ENCODE measurements at places on chromosomes 16 and 17. TPM values are rescaled to one million over a fixed set of nuclear protein-coding genes. Genes with fewer than 3 reads are reported as not detected.

- no peak for DNase-seq
Observed at GRCh38 chr16:88055356-88055755, 104.1 kb downstream of the BANP start.

GRCh38 chr17:39094607-39095308, 56.7 kb downstream of the PLXDC1 start:
- DNase-seq, result no peak

DNA sequence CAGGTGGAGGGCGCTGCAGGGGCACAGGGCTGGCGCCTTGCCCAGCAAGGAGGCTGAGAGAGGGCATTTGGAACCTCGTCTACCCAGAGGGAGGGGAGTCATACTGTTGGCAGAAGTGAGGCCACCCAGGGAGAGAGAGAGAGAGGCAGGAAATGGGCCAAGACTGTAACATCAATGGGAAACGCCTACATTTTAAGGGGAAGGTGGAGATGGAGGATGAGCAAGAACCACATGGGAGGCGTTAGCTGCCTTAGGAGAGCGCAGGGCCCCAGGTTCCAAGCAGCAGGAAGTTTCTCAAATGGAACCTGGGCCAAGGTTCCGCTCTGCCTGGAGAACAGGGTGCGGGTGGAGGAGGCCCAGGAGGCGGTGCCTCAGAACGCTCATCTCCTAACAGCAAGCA, 2.7 kb upstream of the WFDC1 start:
- DNase-seq, result no peak

GRCh38 chr16:65268331-65268730, 146.5 kb upstream of the CDH11 start:
- DNase-seq, result no peak

DNA sequence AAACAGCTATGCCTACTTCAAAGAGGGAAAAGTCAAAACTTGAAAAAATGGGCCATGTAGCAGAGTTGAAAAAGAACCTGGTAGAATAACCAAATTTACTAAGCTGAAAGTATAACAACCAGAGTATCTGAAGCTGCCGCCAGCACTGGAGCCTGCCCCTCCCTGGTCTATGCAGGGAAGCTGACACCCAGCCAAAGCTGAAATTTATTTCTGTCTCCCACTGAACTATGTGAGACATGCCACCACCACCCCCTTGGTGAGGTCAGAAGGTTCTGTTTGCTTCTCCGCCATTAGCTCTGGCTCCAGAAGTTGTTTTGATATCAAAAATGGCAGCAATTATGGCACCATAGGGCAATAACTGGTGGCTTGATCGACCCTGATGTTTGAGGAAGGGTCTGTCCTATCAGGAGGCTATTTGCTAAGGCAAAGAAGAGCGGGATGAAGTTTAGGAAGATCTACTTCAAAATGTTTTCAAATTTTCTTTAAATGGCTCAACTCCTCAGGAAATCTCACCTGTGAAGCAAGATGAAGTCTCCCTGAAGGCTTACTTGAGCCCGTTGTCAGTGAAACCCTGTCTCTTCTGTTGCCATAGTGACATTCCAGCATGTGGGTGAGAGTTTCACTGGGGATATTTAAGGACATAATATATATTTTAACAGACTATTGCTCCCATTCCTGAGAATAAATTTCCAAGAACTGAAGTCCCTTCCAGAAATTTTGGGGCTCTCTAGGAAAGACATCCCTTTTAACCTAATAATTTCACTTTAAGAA, 122.0 kb downstream of the COPRS start:
- peak; percentile 74 for DNase-seq

GRCh38 chr16:30004424-30004776, 6.4 kb downstream of the DOC2A start:
- peak; percentile 70 for DNase-seq

- no peak for DNase-seq
Observed at GRCh38 chr16:67226295-67226803, 581 bp upstream of the TMEM208 start.

GRCh38 chr17:901191-901950, 78.2 kb downstream of the NXN start:
- no peak for DNase-seq

GRCh38 chr16:46404028-46404427, 217.2 kb downstream of the SHCBP1 start:
- DNase-seq, result no peak

DNA sequence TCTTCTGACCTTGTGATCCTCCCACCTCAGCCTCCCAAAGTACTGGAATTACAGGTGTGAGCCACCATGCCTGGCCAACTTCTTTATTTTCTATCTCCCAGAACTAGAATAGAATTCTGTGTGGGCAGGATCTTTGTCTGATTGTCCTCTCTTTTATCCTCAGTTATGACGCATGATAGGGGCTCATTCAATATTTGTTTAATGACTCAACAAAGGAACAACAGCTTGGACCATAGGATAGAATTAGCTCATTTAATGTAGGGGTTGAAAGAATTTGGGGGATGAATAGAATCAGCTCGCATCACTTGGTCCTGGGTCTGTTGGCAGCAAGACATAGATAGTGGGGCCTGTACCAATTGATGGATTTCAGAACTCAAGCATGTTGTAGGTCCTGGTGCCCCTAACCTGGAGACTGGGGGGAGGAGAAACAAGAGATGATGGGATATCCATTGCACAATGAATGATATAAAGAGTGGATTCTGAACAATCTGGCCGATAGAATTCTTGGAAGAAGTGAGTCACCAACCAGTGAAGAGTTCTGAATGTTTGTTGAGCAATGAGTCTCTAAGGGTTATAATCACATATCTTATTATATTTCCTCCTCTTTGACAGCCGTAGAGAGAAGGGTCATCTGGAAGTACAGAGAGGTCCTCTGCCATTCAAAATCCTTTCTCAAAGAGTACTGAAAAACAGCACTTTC, 250.2 kb downstream of the HS3ST4 start:
- DNase-seq, result no peak

GRCh38 chr17:40916366-40916765, 21.1 kb downstream of the KRT23 start:
- DNase-seq, result no peak

GRCh38 chr16:1669698-1670097, 8.4 kb upstream of the JPT2 start:
- DNase-seq, result no peak

- DNase-seq, result no peak
Observed at GRCh38 chr16:6571044-6571443, 761.6 kb upstream of the RBFOX1 start.

DNA sequence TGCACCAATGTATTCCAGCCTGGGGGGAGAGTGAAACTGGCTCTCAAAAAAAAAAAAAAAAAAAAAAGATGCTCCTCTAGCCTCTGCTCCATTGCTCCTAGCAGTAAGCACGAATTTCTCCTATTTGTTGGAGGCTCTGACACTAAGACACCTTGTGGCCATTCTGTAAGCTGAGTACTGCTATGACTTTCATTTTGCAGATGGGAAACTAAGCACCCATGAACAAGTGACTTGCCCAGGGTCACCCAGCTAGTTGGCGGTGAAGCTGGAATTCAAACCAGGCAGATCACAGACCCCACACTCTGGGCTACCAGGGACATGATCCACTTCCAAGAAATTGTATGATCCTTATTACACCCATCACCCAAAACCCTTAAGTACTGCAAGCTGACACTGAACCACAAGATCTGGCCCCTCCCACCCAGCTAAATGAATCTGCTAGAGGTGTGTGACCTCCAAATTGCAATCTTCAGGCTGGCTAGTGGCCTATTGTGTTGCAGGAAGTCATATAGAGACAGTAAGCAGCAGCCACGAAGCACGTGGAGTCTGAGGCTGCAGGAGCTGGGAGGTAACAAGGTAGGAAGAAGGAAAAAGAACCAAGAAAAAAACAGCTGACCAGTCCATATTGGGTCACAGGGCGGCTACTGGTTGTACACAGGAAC, 209.4 kb downstream of the XYLT1 start:
- DNase-seq, result no peak

DNA sequence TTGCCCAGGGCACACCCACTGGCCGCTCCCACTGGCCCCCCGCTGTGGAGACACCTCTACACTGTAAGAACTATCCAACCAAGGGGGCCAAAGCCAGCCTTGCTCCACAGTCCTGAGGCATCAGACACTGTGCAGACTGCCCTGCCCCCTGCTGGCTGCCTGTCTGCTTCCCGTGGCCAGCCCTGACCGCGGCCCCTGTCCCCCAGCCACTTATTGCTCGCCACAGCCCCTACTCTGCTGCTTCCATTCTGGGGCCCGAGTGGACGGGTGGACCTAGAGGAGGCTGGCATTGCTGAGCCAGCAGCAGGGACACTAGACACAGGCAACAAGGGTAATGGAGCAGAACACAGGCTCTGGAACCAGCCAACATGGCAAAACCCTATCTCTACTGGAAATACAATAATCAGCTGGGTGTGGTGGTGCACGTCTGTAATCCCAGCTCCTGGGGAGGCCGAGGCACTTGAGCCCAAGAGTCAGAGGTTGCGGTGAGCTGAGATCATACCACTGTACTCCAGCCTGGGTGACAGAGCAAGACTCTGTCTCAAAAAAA, 19.7 kb upstream of the LRRC37A3 start:
- DNase-seq, result no peak

GRCh38 chr16:78125112-78125844, 25.8 kb downstream of the WWOX start:
- no peak for DNase-seq

GRCh38 chr16:81067166-81067565, 9.9 kb downstream of the C16orf46 start:
- DNase-seq, result no peak

GRCh38 chr17:80183581-80184422, 14.0 kb downstream of the CARD14 start:
- DNase-seq, result no peak

- no peak for DNase-seq
Observed at GRCh38 chr17:10357768-10358167, 15.0 kb downstream of the MYH13 start.

GRCh38 chr17:41579484-41580243, 7.0 kb downstream of the KRT14 start:
- DNase-seq, result peak; percentile 90

- DNase-seq, result no peak
Observed at GRCh38 chr17:75539967-75540729, 14.7 kb downstream of the LLGL2 start.

DNA sequence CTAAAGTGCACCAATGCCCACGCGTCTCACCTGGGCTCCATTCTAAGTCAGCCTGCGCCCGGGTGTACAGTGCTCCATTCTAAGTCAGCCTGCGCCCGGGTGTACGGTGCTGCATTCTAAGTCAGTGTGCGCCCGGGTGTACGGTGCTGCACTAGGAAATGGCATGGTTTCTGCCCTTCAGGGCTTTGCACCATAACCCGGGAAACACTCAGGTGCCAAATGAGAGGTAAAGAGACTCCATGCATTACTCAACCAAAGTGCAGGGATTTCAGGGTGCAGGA, 29.2 kb upstream of the FASN start:
- DNase-seq, result no peak

The SRCIN1 gene
- 0.84 TPM for total RNA-seq

The HOXB5 gene
- total RNA-seq, result 5.9 TPM

The KRT17 gene
- 3.8 TPM for total RNA-seq

The RHBDL3 gene
- total RNA-seq, result 0.29 TPM

The ABCC3 gene
- 54.9 TPM for total RNA-seq

The TOX3 gene
- not detected for total RNA-seq

The CCT6B gene
- 2.4 TPM for total RNA-seq

The TPSG1 gene
- total RNA-seq, result 0.81 TPM

The CACNG1 gene
- total RNA-seq, result not detected

The CD300E gene
- 4.3 TPM for total RNA-seq

The PSMD7 gene
- total RNA-seq, result 69.6 TPM
